ENCODE measurements at places on chromosomes 4 and X.

- DNase-seq, result no peak
Measured at GRCh38 chr4:155094201-155094820, 114.1 kb upstream of the NPY2R start.

- DNase-seq, result no peak
Measured at GRCh38 chrX:119501511-119502148, 33.4 kb downstream of the SLC25A5 start.

- no peak for DNase-seq
Measured at GRCh38 chr4:89954906-89955695, 60.4 kb downstream of the MMRN1 start.

- DNase-seq, result peak; percentile 49
Measured at GRCh38 chrX:65601530-65602220, 65.8 kb upstream of the MSN start.

DNA sequence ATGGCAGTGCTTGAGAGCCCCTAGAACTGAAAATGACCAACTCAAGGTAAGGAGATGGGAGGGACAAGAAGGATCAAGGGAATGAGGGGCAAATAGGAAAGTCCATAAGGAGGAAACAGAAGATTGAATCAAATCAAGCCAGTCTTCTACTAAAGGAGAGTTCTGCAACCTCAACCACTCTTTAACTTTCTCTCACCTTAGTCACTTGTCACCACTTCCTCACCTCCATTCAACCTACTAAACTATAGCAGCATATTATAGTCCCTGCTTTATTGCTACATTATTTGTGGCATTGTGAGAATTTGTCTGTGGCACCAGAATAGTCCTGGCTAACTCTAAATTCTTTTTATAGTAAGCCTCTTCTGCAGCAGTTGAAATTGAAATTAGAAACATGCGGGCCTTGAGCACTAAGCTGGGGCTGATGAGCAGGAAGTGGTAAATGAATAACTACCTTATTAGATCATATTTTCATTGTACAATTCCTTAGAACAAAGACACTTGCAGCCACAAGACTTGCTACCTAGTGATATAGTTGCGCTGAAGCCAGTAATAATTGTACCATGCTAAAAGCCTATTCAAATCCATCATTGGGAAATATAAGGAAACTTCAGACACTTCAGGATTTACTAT, 336.9 kb downstream of the ZNF674 start:
- DNase-seq, result no peak

DNA sequence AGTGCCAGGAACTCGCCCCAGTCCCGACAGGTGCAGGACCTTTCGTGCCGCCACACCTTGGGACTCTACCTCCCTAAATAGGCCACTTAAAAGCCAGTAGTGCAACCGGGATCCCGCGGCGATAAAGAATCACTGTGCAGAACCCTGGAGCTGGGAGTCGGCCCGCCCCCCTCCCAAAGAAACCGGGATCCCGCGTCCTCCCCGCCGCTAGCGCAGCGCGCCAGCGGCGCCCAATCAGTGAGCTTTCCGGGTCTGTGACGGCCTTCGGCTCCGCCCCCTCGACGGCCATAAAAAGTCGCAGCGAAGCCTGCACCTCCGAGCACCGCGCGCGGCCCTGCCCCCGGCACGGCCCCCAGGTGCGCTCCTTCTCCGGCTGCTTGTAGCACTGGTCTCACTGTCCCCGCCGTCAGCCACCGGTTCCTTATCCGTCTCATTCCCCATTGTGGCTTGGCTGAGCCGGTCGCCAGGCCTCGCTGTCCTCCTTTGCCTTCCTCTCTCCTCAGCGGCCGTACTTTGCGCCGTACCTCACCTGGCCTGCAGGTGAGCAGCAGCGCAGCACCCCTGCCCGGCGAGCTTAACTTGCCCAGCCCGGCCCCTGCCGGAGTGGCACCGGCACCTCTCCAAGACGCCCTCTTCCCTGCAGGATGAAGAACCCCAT, at the start of gene LRAT:
Gene LRAT, plus strand, starts transcription at position 318 of the 658 bp plus-strand sequence. Its CDS starts 327 bp downstream, at position 645.
- peak; percentile 42 for DNase-seq

DNA sequence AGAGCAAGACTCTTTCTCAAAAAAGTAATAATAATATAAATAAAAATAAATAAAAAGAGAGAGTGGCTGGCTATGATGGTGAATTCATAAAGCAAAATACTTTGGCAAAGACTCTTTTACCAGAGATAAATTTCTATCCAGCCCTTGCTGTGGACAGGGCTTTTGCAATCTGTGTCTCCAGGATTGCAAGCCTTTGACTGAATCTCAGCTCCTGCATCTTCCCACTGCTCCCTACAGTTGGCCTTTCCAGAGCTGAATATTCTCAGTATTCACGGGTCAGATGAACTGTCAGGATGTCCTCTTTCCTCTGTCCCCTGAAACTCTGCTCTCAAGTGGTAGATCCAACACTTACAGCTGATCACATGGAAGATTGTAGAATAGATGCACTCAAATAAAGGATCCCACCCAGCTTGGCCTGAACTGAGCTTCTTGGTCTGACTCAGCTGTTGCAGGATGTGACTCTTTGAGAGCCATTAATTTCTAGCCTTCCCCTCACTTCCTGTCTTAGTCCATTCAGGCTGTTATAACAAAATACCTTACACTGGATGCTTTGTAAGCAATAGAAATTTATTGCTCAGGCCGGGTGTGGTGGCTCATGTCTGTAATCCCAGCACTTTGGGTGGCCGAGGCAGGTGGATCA, 123.4 kb upstream of the GUCY1A1 start:
- DNase-seq, result no peak

DNA sequence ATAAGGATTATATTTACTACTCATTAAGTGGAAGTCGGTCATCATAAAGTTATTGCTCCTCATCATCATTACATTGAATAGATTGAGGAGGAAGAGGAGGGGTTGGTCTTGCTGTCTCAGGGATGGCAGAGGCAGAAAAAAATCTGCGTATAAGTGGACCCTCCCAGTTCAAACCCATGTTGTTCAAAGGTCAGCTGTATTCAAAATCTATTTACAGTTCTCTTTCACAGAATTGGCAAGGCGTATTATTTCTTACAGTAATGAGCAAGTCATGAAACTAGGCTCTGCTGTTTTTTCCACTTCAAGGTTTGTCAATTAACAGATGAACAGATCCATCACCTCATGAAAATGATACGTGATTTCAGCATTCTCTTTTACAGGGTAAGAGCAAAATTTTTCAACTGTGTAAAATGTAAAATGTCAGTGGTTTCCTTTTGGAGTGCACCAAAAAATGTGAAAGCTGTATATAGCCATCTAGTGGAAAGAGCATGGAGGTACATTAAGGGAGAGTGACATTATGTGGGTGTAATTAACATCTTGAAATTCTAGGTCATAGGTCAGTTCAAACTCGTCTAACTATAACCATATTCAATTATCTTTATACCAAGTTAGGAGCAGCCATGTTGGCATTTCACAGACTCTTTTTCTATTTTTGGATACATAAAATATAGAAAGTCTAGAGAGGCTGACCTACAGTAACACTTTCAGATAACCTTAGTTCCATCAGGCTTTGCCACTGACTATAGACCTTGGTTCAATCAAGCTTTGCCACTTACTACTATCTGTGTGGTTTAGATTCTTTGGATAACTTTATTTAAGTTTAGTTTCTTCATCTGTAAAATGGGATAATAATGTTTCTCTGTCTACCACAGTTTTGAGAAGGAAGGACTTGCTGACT, 30.1 kb downstream of the NEIL3 start:
- no peak for DNase-seq

DNA sequence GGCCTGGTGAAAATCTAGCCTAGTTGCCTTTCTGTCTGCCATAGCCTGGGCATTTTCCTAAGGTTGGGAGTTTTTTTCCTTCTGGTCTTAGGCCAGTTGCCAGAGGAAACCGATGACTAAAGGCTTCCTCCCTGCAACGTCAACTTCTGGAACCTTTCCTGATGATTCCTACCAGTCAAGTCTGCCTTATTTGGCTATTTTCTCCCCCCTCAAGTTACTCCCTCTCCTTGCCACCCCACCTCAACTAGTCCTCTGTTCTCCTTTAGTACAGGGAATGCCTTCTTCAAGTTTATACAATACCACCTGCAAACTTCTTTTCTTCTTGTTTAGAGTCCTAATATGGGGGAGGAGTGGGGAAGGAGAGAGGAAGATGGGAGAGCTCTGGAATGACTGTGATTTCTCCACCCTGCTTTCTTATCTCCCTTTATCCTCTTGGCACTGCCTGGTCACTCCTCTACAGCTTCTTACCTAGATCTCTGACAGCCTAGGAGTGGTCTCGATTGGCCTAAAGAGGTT, 10.6 kb downstream of the MSN start:
- DNase-seq, result no peak

- DNase-seq, result no peak
Measured at GRCh38 chr4:117637347-117637746, 396.9 kb upstream of the NDST3 start.

- no peak for DNase-seq
Measured at GRCh38 chr4:79852305-79852730, 220.7 kb downstream of the ANTXR2 start.
